ENCODE measurements at places on chromosomes 1 and 21. TPM values are rescaled to one million over a fixed set of nuclear protein-coding genes. Genes with fewer than 3 reads are reported as not detected.

Gene SPRR2G
- total RNA-seq = not detected

DNA sequence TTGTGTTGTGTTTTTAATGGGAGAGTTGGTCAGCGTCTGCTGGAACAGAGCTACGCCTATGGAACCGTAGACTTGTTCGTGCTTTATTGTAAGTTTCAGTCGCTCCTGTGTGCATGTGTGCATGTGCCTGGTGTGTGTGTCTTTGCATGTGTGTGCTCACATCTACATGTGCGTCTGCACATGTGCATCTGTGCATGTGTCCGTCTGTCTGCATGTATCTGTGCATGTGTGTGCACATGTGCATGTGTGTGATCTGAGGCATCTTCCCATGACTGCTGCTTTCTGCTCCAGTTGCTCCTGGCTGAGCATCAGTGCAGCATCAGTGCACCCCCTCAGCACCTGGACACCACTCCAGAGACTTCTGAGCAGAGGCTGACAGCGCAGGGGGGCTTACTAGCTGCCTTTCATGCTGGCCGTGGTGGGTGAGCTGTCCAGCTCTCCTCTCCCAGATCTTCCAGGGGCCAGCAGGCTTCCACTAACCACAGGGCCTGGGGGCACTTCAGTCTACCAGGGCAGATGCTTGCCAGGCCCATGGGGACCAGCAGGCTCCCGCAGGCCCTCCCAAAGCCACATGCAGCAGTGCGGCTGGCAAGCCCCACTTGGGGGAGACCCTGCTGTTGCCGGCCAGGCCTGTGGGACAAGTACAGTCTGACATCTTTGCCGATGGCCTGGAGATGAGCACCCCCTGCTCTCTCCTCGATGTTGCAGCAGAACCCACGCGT, 47.8 kb upstream of the PCBP3 start:
- H3K27ac ChIP-seq = no peak overlapping the region
- no peaks in the 10 kb centered on the region for H3K36me3 ChIP-seq

DNA sequence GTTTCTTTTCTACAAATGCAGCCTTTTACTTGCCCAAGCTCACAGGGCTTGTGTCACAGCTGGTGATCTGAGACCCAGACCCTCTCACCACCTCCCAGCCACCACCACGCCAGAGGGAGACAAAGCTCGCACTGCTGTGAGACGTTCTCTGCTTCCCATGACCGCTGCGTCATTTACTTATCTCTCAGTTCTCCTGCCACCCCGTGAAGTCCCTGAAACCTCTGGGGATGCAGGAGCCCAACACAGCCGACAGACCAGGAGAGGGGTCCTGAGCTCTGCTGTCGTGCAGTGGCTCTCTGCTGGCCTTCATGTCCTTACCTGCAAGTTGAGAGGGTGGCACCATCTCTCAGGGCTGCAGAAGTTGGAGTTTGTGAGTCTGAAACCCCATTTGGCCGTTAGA, 77.7 kb downstream of the SLC16A1 start:
- H3K27ac ChIP-seq = no peak overlapping the region
- no peaks in the 10 kb centered on the region for H3K4me1 ChIP-seq
- H3K27me3 ChIP-seq = no peaks in the 10 kb centered on the region
- DNase-seq = no peak
- H3K36me3 ChIP-seq = no peaks in the 10 kb centered on the region

GRCh38 chr1:166884040-166884642, 8.1 kb upstream of the TADA1 start:
- H3K27ac ChIP-seq = no peak overlapping the region
- H3K4me1 ChIP-seq = no peaks in the 10 kb centered on the region
- no peaks in the 10 kb centered on the region for H3K36me3 ChIP-seq

Gene PODN
- 154 TPM for total RNA-seq

- no peaks in the 10 kb centered on the region for H3K4me1 ChIP-seq
- H3K4me3 ChIP-seq = no peak overlapping the region
- no peaks in the 10 kb centered on the region for H3K27me3 ChIP-seq
- H3K36me3 ChIP-seq = no peaks in the 10 kb centered on the region
- H3K27ac ChIP-seq = no peak overlapping the region
Observed at GRCh38 chr1:95770581-95770980, 536.6 kb downstream of the RWDD3 start.

GRCh38 chr1:3247521-3248121, 178.6 kb downstream of the PRDM16 start:
- H3K4me1 ChIP-seq = no peaks in the 10 kb centered on the region
- no peaks in the 10 kb centered on the region for H3K27me3 ChIP-seq
- no peaks in the 10 kb centered on the region for H3K36me3 ChIP-seq
- H3K27ac ChIP-seq = no peak overlapping the region
- DNase-seq = no peak

Gene MIXL1
- 0.78 TPM for total RNA-seq

All from ovary (tissue), 10 donors.